NCI-H1105 treated with DMSO at 0.1 percent for 48 hours (cell line): ENCODE measurements at places on chromosomes 12 and 14.

DNA sequence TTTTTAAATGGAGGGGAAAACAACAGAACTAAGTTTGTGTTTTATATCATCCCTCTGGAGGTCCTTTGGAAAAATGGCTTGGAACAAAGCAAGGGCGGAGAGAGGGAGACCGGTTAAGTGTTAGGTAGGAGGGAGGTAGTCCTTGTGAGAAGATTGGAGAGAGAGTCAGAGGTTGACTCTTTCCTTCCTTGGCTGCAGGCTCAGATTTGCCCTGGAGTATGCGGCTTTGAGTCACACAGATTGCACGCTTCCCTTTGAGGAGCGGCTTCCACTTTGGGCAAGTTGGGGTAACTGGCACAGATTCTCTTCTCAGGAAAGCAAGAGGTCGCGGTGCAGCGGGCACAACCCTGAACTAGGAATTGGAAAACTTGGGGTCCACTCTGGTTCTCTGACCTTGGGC lies 9.9 kb downstream of the SOCS2 start:
- DNase-seq = no peak

DNA sequence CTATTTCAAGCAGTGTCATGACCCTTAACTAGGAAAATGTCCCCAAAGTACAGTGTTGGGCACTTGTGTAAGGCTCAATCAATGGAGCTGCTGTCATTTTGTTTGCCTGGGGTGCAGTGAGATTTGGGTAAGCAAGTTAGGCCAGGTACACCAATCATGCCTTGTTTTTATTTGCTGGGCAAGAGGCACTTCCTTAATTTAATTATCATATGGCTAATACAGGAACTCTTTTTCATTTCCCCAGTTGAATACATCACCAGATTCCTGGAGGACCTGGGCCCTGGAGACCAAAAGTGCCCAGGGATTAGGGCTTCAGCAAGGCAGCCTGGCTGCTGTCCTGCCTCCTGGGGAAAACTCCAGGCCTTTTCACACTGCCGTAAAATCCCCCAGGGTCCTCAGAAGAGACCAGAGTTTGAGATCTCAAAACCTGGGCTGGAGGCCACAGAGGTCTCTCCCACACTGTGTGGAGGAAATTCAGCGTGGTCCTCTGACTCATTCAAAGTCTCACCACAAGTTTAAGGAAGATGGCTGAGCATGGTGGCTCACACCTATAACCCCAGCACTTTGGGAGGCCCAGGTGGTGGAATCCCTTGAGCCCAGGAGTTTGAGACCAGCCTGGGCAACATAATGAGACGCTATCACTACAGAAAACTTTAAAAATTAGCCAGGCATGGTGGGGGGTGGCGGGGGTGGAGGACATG lies 28.4 kb upstream of the FOXN3 start:
- no peak for DNase-seq

GRCh38 chr12:16266085-16266484 lies 11.4 kb downstream of the SLC15A5 start:
- DNase-seq = no peak

DNA sequence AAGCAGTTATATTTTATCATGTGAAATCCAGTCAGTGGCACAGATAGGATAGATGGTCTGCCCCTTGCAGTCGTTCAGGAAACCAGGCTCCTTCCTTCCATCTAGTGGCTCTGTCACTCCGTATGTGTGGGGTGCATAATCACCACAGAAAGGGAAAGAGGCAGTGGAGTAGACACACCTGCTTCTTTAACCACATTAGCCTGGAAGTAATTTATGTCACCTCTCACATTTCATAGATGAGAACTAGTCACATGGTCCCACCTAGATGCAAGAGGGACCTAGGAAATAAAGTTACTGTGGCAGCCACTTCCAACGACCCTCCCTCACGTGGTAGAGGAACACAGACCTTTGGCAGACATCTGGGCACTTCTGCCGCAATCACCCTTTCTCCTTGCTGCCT lies 14.2 kb upstream of the RNU6-8 start:
- peak; percentile 90 for DNase-seq

DNA sequence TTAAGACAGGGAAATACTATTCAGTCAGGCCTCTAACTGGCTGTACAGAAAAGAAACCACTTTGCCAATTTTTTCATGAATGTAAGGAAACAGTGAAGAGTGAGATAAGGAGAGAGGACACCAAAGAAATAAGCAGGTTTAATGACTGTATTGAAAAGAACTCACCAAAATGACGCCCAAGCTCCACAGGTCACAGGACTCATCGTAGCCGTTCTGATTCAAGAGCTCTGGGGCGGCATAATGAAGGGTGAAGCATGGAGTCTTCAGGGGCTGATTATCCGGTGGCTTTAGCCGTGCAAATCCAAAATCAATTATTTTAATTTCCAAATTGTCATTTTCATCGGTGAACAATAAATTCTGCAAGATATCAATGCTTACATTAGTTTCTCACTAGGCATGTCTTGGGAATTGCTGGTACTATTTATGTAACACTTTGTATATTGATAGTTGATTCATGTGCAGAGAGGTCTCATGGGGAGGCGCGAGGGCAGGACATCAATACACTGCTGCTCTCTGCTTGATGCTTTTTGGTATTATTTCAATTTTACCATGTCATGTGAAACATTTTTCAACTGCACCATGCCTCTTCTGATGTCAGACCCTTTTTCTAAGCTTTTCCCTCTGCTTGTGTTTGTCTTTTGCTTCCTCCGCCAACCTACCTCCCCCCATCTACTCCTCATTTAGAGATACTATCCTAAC lies 74.2 kb upstream of the TTC7B start:
- DNase-seq = no peak

- no peak for DNase-seq
These were observed 44.5 kb downstream of the NUAK1 start for GRCh38 chr12:106094304-106094703.

DNA sequence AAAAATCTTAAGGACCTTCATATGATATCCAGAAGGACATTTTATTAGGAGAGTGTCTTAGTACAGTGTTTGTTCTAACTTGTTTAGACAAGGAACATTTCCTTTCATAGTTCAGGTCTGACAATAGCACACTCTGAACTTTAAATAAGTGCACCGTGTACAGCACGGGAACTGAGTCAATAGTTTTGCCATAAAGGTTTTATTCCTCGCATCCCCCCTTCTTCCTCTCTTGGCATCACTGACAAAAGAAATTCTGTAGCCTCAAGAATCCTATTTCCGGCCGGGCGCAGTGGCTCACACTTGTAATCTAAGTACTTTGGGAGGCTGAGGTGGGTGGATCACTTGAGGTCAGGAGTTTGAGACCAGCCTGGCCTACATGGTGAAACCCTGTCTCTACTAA lies 58.3 kb downstream of the TMCC3 start:
- DNase-seq = no peak

DNA sequence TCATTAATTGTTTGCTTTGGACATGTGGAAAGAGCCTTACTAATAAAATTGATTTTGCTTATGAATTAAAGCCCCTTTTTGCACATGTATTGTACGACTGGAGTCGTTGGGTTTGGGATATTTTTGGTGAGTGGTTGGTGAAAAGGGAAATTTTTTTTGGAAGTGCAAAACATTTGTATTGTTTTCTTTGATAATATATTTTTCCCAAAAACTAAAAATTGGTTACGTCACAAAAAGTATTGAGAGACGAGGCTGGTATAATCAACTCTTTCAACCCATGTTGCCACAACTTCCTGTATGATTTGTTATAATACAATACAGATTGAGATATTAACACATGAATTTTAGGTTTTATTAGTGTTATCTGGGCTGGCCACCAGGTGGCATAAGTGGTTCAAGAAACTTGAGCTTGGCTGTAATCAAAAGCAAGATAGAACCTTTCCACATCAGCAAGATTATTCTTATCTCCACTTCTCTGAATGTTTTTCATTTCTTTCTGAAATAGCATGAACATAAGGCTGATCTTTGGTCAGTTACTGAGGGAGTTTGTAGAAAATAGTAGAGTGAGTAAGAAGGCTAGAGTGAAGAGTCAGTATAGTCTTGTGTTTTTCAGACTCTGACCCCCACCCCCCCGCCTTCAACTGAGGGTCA lies 8.7 kb downstream of the NGDN start:
- DNase-seq = peak; percentile 65

GRCh38 chr12:117404940-117405339 lies 43.5 kb upstream of the NOS1 start:
- DNase-seq = no peak

DNA sequence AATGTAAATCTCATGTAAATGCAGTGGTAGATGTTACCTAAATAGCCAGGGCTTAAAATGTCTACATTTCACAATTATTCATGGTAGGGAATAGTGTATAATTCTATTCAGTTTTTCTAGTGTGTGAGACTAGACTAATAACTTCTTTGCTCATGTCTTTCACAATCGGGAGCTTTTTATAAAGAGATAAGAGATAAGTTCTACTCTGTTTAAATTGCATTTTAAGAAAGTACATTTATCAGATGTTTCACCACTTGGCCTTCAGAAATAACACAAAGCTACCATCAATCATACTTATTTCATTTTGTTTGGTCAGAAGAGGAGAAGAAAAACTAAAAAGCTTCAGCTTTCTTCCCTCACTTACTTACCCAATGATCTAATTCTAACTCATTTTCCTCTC lies 725.5 kb upstream of the FLRT2 start:
- DNase-seq = no peak

GRCh38 chr12:67436230-67436629 lies 167.1 kb downstream of the CAND1 start:
- no peak for DNase-seq

GRCh38 chr12:11836282-11837151 lies 187.0 kb downstream of the ETV6 start:
- DNase-seq = no peak

DNA sequence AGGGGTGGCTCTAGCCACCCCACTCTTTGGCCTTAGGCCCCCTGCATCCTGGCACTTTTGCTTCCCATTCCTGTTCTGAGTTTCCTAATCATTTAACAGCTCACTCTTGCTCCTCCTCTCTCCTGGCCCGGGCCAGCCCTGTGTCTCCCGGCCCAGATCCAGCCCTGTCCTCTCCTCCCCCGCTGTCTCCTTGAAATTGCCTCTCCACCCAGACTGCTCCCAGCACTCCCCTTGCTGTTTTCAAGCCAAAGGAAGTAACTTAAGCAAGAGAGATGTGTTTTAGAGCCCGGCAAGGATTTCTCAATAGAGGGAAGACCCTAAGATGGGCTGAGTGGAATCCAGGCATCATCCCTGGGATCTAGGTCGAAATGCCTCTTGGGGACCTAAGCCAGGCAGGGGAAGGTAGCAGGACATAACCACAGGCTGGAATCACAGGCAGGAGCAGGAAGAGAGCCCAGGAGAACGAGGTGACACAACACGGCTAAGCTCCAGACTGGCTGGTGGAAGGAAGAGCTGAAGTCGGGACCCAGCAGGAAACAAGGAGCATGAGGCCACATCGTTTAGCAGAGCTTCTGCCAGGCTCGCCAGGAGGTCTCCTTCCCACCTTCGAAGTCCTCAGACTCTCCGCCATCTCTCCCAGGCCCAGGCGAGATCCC lies 2.0 kb upstream of the LRP1-AS start:
- no peak for DNase-seq

GRCh38 chr14:90402016-90402415 lies 5.2 kb downstream of the CALM1 start:
- no peak for DNase-seq

- DNase-seq = no peak
These were observed 295.0 kb upstream of the RTL1 start for GRCh38 chr14:101198398-101199027.

- DNase-seq = no peak
These were observed 41.6 kb downstream of the DAD1 start for GRCh38 chr14:22547313-22547947.

DNA sequence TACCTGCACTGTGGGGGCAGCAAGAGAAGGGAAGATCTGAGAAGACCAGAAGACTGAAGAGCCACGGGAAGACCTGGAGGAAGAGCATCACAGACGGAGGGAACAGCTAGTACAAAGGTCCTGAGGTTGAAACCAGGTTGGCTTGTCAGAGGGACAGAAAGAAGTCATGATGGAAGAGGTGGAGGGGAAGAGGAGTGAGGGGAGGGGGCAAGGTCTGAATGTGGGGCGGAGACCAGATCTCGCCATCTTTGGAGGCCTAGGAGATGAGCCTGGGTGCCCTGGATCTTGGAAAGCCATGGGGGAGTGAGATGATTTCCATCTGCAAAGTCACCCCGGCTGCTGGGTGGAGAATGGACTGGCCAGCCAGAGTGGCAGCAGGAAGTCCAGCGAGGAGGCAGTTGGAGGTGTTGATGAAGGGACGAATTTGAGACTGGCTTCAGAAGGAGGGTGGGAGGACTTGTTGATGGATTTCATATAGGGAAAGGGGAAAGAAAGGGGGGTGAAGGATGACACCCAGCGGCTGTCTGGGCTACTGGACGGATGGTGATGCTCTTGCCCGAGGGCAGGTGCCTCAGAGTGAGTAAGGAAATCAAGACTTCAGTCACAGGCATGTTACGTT lies 14.6 kb upstream of the UBC start:
- DNase-seq = no peak

GRCh38 chr12:1322821-1323220 lies 271.6 kb downstream of the FBXL14 start:
- no peak for DNase-seq

- DNase-seq = no peak
These were observed 53.0 kb downstream of the PEX5 start for GRCh38 chr12:7242176-7243101.

DNA sequence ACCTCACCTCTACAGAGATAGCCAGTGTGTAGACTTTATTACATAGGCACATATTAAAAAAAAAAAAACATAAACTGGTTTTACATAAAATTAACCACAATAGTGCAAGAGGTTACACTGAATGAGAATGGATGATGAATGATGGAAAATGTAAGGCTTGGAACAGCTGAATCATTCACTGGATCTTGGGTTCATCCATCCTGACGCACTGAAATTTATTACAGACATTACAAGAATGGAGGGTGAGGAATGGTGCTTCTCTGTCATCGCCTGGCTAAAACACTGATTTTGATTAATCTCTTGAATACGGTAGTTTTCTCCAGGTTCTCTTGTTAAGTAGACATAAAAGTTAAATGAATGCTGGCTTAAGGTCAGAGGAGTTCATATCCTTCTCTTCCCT lies 40.0 kb upstream of the GTF2A1 start:
- DNase-seq = no peak

GRCh38 chr14:43503508-43503907 lies 1003.6 kb downstream of the FSCB start:
- no peak for DNase-seq

DNA sequence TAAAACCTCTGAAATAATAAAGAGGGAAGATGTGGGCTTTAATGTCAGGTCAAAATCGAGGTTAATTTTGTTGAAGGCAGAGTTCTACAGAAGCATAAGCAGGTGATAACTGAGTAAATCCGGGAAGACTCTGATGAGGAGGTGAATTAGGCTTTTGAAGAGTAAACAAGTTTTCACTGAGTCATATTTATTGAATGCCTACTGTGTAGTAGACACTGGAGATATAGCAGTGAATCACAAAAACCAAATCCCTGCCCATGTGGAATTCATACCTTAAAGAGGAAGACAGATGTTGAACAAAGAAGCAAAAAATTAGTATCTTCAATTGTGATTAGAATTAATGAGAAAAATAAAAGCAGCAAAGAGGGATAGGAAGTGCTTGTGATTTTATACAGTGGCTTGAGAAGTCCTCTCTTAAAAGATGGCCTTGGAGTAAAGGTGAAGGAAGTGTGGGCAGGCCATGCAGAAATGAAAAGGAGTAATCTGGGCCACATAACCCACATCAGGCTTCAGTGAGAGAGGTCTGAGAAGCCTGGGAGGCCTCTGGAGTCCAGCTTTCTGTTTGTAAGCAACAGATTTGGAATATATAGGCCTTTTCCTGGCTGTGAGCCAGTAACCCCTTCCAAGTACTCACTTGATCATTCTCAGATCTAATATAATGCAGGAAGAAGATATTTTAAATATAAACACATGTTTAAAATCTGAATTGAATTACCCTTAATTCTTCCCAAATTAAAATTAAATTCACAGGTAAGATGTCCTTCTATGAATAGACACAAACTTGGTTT lies 46.7 kb downstream of the BHLHE41 start:
- peak; percentile 20 for DNase-seq
